Hindlimb muscle (tissue), 1 donor: ENCODE measurements at places on chromosomes 5 and 9.

GRCh38 chr9:34454571-34455065 lies 3.8 kb downstream of the FAM219A start:
- DNase-seq, result no peak

DNA sequence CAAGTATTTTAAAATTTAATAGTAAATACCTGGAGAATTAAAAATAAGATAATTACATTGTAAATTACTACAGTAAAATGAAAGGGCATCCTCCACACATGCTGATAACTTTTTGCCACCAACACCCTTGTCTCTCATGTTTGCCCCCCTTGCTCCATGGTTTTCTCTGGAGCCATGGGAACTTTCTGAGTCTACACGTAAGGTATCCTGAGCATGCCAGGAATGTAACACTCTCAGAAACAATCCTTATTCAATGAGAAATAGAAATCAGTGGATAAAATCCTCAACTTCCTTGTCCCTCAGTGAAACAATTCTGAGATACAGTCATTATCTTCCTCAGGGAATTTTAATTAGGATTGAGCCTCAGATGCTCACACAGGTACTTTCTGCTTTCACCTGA lies 108.9 kb downstream of the IZUMO3 start:
- no peak for DNase-seq

DNA sequence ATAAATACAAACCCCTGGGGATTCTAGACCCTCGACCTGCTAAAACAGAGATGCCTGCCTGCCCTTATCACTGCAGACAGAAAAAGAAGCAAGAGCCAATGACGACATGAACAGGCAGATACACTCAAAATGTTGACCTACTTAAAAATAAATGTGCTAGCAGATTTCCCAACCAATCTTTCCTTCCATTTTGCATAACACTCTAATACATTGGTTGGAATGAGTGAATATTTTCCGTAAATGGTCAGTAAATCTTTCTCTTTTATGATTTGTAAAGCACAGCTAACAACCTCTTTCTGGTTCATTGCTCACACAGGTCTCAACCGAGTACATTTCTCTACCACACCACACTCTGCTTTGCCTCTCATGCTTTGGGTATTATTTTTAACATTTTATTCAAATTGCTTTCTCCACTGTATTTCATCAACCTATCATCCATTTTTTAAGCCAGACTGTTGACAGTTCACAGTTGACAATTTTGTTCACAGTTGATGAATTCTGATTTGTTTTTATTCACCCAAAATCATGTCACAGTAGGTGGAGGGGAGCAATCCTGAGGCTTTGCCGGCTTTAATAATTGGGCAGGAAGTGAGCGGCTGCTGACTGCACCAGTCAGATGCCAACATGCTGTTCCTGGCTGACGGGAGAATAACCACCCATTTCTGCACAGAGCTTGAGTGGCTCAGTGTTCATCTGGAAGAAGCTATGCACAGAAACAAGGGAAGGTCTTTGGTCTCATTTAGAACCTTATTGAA lies 426.6 kb downstream of the SPOCK1 start:
- peak; percentile 43 for DNase-seq

DNA sequence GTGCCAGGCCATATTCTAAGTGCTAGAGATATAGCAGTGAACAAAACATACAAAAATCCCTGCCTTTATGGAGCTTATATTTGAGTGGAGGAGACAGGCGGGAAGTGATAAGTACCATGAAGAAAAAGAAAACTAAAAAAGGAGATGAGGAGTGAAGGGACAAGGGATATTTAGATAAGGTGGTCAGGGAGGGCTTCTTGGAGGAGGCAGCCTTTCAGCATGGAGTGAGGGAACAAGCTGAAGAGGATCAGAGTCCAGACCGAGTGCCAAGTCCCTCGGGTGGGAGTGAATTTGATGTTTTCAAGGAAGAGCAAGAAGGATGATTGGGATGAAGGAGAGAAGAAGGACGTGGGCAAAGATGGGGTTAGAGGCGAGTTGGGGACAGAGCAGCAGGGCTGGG lies 190.5 kb downstream of the FSTL4 start:
- no peak for DNase-seq

- no peak for DNase-seq
Measured at GRCh38 chr5:76742583-76742982, 26.7 kb downstream of the F2R start.

GRCh38 chr5:120539471-120539870 lies 75.4 kb downstream of the PRR16 start:
- DNase-seq, result no peak

- no peak for DNase-seq
Measured at GRCh38 chr9:72947984-72948465, 4.8 kb downstream of the ALDH1A1 start.

DNA sequence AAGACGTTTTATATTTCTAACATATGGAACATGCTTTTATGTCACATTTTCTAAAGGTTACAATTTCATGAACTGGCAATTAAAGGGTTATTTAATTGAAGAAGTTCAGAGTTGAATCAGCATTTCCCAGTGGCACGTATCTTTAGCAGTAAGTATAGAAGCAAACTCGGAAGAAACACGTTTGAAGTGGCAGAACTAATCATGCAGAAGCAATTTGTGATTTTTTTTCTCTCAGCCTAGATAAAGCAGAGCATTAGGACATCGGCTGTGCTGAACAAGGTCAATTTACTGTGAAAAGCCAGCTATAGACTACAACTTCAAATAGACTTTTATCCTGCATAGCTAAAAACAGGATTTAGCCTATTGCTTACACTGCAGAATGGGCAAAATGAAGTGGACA lies 104.7 kb downstream of the ISL1 start:
- no peak for DNase-seq

GRCh38 chr5:138033386-138033808 lies 518 bp upstream of the FAM13B start:
- no peak for DNase-seq

- peak; percentile 41 for DNase-seq
Measured at GRCh38 chr9:122200960-122201595, 27.7 kb downstream of the LHX6 start.

DNA sequence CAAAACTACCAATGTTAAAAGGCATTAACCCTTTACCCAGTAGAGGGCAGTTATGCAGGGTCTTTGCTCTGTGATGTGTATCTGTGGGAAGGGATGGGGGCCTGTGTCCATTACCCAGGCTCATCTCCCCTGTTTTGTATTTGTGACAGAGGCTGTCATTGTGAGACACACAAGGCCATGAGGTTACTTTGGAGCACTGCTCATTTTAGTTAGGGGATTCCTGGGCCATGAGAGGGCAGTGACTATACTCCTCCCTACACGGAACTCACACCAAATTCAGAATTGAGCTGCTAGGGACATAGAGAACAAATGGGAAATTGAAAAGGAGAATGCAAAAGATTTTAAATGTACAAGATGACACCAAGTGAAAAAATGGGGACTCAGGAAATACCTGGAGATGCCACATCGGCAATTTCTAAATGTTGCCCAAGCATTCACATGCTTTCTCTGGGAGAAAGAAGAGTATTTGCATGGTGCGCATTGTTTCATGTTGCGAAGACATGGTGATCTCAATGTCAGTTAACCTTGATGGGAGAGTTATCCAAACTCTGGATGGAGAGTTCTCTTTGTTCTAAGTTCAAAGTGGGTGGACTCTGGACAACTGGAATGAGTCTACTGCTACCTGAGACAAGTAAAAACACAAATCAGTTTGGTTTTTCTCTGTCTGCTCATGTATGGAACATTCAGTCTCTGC lies 32.5 kb downstream of the C9orf152 start:
- no peak for DNase-seq

DNA sequence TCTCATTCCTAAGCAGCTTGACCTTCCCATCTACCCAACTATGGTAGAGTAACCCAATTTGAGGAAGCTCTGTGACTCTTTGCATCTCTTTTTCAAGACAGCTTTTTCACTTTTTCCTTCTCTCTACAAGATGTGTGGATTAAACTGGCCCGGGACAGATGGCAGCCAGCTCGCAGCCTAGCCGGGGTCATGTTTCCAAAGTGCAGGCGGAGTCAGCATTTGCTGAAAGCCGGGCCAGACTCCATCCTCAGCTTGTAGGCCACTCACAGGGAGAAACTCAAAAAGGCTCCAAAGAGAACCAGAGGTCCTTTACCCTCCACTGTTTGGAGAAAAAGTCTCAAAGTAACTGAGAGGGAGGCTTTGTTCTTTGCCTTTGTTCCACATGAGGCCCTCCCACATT lies 286.8 kb upstream of the PANK3 start:
- DNase-seq, result no peak

DNA sequence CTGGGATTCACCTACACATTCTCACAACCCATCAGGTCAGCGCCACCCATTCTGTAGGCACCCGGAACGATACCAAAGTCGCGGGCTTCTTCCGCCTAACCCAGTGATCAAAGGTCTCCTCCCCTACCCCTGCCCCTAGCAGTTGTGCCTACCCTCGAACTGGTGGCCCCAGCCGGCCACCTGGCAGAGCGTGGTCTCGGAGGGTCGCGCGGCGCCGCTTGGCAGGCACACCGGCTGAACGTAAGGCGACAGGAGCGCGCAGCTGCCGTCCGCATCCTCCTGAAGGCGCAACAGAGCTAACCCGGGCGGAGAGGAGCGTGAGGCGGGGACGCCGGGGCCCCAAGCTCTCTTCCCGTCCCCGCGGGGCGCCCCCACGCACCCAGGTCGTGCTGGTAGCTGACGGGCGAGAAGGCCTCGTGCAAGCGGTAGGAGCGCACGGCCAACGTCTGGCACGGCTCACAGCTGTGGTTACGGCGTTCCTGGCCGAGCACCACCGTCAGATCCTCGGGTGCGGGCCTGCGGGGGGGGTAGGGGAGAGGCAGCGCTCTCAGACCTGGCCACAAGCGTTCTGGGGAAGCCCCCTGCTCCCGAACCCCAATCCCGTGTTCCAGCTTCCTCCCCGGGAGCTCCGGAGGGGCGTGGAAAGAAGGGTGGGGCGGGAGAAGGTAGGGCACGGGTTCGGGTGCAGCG lies 2.8 kb upstream of the PFN3 start:
- DNase-seq, result no peak

DNA sequence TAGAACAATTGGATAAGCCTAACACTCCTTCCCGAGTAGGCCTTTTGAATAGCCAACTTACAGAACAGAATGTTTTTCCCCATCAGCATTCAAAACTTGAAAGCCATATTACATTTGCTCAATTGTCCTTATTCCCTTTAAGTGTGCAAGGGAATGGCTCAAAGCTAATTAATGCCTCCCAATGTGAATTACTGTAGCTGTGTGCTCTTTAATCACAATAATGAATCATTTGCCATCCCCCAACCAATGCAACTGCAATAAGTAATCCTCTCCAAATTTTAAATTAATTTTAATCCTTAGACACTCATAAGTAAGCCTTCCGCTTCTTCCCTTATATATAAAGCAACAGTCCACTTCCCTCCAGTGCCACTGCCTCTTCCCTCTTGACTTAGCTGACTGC lies 115.9 kb downstream of the DROSHA start:
- no peak for DNase-seq

DNA sequence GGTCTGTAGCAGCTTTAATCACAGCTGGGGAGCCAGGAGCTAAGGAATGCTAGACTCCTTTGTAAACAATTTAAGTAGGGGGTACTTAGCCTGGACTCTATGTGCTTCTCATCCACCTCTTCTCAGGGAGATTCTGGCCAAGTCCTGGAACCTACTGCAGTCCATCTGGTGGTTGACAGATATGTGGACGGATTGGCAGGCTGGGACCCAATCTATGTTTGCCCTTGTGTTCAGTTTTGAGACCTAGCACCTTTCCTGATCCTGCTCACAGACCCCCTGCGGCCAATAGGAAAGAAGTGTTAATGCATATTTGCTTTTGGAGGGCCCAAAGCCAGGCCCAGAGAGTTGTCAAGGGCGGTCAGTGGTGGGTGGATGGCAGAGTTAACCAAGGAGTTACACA lies 6.4 kb downstream of the SLC22A5 start:
- DNase-seq, result no peak

DNA sequence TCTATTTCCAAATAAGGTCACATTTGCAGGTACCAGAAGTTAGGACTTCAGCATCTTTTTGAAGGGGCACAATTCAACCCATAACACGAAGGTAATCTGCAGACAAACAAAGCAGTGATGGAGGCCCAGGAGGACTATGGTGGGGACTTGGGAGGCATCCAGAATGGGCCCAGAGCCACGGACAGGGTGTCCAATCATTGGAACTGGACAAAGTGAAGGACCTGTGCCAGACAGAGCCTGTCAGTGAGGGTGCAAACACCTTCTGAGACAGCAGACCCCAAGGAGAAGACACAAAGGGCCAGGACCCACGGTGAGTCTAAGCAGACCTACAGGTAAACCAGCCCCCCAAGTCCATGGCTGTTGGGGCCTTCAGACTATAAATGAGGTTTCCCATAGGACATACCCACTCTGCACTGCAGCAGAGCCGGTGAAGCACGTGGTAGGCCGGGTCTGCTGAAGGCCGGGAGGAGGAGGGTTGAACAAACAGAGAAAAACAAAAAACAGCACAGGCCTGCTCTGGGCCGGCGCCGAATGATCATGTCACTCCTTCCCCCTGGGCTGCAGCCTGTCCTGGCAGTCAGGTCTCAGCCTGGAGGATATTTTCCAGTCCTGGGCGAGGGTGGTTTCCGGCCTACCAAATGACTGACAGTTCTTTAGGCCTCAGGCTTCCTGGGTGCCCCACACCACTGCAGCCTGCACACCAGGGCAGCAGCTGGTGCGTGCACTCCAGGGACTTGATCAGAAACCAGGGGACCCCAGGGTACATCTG lies 84.4 kb downstream of the COL23A1 start:
- no peak for DNase-seq

DNA sequence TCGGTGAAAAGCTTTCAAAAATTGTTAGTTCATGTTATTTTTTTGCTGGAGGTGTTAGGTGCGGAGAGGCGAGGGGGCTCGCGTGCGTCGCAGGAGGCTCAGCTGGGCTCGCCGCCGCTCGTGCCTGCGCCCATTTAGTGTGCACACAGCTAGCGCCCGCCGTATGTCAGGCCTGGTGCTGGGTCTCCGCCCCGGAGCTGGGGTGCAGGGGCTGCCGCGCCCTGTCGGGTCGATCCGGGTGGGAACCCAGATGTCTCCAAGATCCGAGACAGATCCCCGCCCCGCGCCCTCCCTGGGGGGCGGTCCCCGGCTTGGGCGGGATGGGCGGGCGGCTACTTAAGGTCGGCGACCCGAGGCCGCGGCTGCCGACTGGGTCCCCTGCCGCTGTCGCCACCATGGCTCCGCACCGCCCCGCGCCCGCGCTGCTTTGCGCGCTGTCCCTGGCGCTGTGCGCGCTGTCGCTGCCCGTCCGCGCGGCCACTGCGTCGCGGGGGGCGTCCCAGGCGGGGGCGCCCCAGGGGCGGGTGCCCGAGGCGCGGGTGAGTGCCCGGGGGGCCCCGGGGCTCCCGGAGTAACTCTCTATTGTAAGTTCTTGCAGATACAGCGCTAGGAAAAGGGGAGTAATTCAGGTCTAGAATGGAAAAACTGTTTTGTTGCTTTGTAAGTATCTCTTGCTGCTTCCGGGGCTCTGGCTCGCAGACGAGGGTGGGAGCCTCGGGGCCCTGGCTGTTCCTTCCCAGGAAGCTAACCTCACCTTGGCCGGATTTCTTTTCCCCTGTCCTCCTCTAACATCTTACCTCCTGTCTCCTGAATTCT lies 31.7 kb downstream of the GSN start:
- peak; percentile 73 for DNase-seq

- DNase-seq, result peak; percentile 64
Measured at GRCh38 chr5:149416987-149417710, 38.1 kb upstream of the IL17B start.
